ENCODE measurements at places on chromosomes 2 and 18.

DNA sequence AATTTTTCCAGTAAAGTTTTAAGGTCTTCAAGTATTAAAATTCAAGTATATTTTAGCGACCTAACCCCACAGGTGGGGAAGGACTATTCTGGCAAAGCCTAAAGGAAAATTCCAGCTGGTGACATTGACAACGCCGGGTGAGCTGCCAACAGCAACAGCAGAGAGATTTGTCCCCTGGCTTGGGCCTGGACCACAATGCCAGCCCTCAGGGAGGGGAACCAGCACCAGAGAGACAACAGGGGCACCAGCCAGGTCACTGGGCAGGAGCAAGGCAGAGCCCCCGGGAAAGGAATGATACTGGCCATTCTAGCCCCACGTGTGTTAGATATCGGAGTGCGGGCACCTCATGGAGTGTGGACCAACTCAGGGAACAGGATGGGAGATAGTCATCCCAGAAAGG is 95.7 kb downstream of the ARMC9 start:
- no peak for DNase-seq

DNA sequence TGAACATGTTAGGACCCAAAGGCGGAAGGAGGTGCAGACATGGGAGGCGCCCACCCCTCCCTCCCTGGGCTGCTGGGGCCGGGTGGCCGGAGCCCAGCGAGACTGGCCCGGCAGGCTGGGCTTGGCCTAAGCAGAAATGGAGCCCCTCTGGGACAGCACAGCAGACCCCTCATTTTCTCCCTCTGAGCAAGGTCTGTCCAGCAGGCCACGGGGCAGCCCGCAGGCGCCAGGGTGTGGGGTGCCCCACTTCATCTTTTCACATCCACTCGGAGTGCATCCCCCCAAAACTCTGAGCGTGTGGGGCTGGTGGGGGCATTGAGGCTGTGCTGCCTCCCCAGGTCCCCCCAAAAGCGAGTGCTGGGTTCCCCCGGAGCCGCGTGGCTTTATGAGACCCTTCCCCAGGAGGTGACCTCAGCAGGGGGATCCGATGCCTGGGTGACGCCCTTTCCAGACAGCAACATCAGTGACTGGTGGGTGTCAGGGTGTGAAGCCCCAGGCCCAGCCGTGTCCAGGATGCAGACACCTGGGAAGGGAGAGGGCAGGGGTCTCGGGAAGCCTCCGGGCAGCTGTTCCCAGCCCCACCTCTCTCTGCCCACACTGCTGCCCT is 36.7 kb upstream of the GPC1 start:
- no peak for DNase-seq

GRCh38 chr2:190351955-190352354 is 8.6 kb downstream of the INPP1 start:
- DNase-seq: no peak

DNA sequence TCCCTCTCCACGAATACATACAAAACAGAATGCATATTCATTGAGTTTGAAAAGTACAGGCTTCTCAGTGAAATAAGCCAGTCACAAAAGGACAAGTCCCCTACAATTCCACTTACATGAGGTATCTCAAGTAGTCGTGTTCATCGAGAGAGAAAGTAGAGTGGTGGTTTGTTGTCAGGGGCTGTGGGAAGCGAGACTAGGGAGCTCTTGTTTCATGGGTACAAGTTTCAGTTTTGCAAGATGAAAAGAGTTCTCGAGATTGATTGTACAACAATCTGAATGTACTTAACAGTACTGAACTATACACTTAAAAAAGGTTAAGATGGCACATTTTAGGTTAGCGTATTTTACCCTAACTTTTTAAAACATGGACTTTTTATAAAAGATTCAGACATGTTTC is 71.5 kb upstream of the TTC39C start:
- DNase-seq: no peak
